ENCODE measurements at places on chromosomes 3 and 15.

DNA sequence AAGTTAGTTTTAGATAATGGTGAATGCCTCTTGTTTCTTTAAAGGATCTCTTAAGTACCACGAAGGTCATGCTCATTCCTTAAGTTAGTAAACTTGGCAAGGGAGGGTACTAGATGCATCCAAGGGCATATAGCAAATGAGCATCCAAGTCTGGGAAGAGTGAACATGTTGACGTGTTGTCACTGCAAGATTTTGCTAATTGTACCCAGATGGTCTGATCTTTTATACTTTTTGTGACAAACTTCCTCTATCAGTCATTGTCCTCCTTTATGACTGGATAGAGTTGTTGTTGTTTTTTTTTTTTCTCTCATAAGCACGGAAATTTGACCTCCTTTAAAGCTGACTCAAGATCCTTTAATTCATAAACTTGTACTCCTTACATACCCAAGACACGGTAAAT is 121.3 kb downstream of the CHST2 start:
- no peak for DNase-seq

- DNase-seq = no peak
These were observed 100.5 kb upstream of the SKOR1 start for GRCh38 chr15:67724691-67725375.

GRCh38 chr3:18681818-18682345 is 256.7 kb upstream of the SATB1 start:
- DNase-seq = no peak

DNA sequence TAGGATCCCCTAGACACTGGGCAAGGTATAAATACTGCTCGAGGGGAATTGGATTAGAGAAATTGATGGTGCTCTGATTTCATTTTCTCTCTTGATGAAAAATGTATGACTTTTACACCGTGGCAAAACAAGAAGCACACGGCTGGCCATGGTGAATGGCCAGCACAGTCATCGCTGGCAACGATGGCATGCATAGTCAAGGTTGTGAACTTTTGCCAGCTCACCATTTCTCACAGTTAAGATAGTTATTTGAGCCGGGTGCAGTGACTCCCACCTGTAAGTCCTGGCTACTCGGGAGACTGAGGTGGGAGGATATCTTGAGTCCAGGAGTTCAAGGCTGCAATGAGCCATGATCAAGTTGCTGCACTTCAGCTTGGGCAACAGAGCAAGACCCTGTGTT is 95.4 kb downstream of the HMG20A start:
- no peak for DNase-seq

DNA sequence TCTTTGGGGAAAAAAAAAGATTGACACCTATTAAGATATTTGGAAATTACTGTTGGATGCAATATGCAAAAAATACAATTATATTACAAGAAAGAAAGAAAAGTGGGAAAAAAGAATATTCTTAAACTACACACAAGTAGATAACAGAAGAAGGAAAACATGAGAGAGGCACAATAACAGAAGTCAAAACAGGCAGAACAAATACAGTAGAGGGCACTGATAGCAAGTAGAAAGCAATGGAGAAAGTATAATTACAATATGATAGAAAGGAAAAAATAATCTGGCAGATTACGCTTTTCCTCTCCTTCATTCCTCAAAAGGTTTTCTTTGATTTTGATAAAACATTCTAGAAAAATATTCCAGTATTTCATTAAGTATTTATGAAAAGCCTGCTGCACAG is 72.1 kb downstream of the ADAM10 start:
- no peak for DNase-seq

GRCh38 chr15:45168286-45168685 is 19.5 kb downstream of the SHF start:
- DNase-seq = no peak

GRCh38 chr3:96813134-96813819 is 1.1 kb upstream of the EPHA6 start:
- DNase-seq = no peak

DNA sequence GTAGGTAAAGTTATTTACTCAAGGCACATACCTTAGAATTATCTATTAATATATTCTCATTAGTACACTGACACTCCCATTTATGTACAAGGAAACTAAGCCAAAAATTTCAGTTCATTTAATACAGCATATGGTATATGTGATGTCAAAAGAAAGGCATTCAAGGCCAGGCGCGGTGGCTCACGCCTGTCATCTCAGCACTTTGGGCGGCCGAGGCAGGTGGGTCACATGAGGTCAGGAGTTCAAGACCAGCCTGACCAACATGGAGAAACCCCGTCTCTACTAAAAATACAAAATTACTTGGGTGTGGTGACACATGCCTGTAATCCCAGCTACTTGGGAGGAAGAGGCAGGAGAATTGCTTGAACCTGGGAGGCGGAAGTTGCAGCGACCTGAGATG is 435.2 kb downstream of the GBE1 start:
- DNase-seq = no peak
